Activated T-cell treated with anti-CD3 and anti-CD28 coated beads, Interleukin-2, amount 50 U/mL, for 4 hours (primary cell): ENCODE measurements at places on chromosomes 7 and 10. TPM values are rescaled to one million over a fixed set of nuclear protein-coding genes. Genes with fewer than 3 reads are reported as not detected.

DNA sequence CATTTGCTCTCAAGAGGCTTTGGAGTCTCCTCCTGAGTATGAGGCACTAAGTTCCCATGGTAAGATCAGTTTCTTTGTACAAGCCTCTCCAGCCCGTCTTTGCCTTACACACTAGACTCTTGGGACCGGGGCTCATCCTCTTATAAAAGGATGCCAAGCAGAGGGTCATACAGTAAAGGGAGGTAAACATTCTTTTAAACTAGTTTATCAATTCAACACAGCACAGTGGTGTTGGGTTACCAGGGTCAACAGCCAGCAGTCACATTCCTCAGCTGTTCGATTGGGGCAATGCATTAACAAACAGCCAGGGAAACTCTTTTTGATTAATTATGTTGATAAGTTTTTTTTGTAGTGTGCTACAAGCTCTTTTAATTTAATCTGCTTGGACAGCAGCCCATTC lies 37.8 kb downstream of the HHEX start:
- no peak for DNase-seq

- DNase-seq: no peak
Measured at GRCh38 chr10:78335691-78336401, 302.2 kb downstream of the RPS24 start.

GRCh38 chr7:74583630-74584029 lies 73.9 kb upstream of the GTF2I start:
- no peak for DNase-seq

- no peak for DNase-seq
Measured at GRCh38 chr10:33386926-33387325, 52.5 kb upstream of the NRP1 start.

GRCh38 chr10:77360835-77361234 lies 276.8 kb downstream of the KCNMA1 start:
- no peak for DNase-seq

DNA sequence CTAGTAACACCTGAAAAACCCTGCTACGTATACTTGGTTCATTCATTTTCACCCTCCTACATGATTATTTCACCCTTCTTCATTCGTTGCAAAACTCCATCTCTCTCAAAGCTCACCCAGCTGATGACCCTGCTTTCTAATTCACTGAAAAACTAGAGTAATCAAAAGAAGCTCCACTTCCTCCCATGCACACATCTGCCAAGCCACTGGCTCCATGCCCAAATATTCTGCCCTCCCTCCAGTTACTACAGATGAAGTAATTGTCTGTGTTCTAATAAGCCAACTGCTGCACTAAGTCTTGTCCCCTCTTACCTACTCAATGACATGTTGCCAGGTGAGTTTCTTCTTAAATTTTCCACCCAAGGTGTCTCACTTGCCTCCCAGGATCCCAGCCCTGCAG lies 96.9 kb upstream of the CCDC71L start:
- no peak for DNase-seq

GRCh38 chr7:99848420-99849216 lies 20.8 kb downstream of the CYP3A43 start:
- no peak for DNase-seq

DNA sequence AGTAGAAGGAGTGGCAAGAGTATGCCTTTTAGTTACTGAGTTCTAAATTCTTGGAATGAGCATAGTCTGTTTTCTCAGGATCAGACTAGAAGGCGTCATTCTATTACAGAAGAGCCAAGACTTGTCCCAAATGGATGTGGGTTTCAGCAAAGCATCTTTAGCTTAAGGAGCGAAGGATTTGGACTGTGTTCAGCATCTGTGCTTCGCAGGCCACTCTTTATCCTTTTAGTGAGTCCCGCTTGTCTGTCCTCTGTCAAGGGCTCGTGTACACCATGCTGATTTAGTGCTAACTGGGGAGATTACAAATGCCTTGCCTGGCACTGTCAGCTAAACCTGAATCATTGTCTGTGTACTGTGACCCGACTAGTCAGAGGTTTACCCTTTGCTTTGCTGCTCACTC lies 465.7 kb downstream of the AUTS2 start:
- no peak for DNase-seq

- DNase-seq: no peak
Measured at GRCh38 chr7:45026984-45027773, 27.2 kb downstream of the CCM2 start.

GRCh38 chr7:130430841-130431666 lies 9.8 kb downstream of the CEP41 start:
- DNase-seq: no peak

DNA sequence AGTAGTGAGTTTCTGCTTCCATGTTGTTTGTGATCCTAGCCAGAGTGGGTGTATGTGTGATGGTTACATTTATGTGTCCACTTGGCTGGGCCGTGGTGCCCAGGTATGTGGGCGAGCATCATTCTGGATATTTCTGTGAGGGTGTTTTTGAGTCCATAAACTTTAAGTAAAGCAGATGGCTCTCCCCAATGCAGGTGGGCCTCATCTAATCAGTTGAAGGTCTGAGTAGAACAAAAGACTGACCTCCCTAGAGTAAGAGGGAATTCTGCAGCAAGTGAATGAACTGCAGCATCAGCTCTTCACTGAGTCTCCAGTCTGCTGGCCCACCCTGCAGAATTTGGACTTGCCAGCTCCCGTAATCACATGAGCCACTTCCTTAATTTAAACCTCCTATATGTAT lies 571.9 kb downstream of the ACTR3B start:
- DNase-seq: no peak

- DNase-seq: no peak
Measured at GRCh38 chr7:87188930-87189329, 30.6 kb downstream of the TMEM243 start.

- no peak for DNase-seq
Measured at GRCh38 chr7:24401628-24402593, 117.9 kb downstream of the NPY start.

DNA sequence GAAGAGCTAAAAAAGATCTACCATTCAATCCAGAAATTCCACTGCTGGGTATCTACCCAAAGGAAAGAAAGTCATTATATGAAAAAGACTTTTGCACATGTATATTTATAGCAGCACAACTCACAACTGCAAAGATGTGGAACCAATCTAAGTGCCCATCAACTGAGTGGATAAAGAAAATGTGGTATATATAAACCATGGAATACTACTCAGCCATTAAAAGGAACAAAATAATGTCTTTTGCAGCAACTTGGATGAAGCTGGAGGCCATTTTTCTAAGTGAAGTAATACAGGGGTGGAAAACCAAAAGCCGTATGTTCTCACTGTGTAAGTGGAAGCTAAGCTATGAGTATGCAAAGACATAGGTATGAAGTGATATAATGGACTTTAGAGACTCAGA lies 3.0 kb downstream of the ANXA7 start:
- DNase-seq: no peak

- DNase-seq: no peak
Measured at GRCh38 chr7:91913612-91914011, 27.1 kb upstream of the AKAP9 start.

Gene AKR1D1
- not detected for total RNA-seq

Gene SPDYE8
- total RNA-seq: not detected

Gene IDI2
- not detected for total RNA-seq

Gene INMT
- 0.14 TPM for total RNA-seq

Gene CHN2
- total RNA-seq: 1.1 TPM

Gene GRK5
- 15.3 TPM for total RNA-seq

Gene OPN1SW
- not detected for total RNA-seq

Gene HTR7
- total RNA-seq: not detected

Gene AKR1C8
- total RNA-seq: not detected
